ENCODE measurements at places on chromosomes 1 and 21. TPM values are rescaled to one million over a fixed set of nuclear protein-coding genes. Genes with fewer than 3 reads are reported as not detected.

- peak overlapping the region; percentile 81 for H3K27ac ChIP-seq
- H3K4me3 ChIP-seq, result no peak overlapping the region
- no peaks in the 10 kb centered on the region for H3K27me3 ChIP-seq
- H3K36me3 ChIP-seq, result no peaks in the 10 kb centered on the region
Measured at GRCh38 chr21:32448803-32449594, 36.5 kb downstream of the EVA1C start.

- H3K36me3 ChIP-seq, result no peaks in the 10 kb centered on the region
- no peaks in the 10 kb centered on the region for H3K4me1 ChIP-seq
- H3K27me3 ChIP-seq, result no peaks in the 10 kb centered on the region
- H3K4me3 ChIP-seq, result no peak overlapping the region
- no peak overlapping the region for H3K27ac ChIP-seq
Measured at GRCh38 chr1:196680107-196680506, 28.3 kb downstream of the CFH start.

- H3K27ac ChIP-seq, result no peak overlapping the region
- H3K4me3 ChIP-seq, result no peak overlapping the region
- no peaks in the 10 kb centered on the region for H3K36me3 ChIP-seq
- H3K4me1 ChIP-seq, result no peaks in the 10 kb centered on the region
- no peaks in the 10 kb centered on the region for H3K27me3 ChIP-seq
Measured at GRCh38 chr1:93056214-93056613, 22.9 kb upstream of the MTF2 start.

- no peak overlapping the region for H3K4me3 ChIP-seq
- no peaks in the 10 kb centered on the region for H3K27me3 ChIP-seq
- no peak overlapping the region for H3K27ac ChIP-seq
- no peak for DNase-seq
- H3K4me1 ChIP-seq, result peaks cover 3% of the 10 kb centered on the region
- no peaks in the 10 kb centered on the region for H3K36me3 ChIP-seq
Measured at GRCh38 chr1:201591981-201592380, 53.1 kb downstream of the NAV1 start.

DNA sequence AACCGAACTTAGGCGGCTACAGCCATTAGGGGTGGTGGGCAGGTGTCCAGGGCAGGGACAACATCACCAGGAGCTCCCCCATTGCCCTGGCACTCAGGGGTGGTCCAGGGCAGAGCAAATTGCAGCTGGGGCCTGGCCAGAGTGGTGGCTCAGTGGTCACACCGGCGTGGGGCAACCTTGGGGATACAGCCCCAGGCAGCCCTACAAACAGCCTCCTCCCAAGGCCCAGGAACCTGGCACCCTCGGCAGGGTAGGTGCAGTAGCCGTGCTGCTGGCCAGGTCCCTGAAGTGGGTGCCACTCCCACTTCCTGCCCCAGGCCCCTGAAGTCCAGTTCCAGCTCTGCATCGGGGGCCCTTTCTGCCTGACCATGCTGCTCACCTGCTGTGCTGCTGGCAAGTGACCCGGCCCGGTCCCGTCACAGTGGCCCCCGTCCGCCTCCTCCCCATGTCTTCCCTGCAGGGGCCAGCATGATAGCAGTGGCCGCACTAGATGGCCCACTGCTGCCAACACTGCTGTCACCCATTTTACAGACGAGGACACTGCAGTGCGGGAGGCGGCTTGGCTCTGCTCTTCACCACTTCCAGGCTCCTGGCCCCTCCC, 712.8 kb downstream of the MATN1 start:
- DNase-seq, result no peak
- no peaks in the 10 kb centered on the region for H3K4me1 ChIP-seq
- H3K4me3 ChIP-seq, result no peak overlapping the region
- H3K27me3 ChIP-seq, result no peaks in the 10 kb centered on the region
- H3K36me3 ChIP-seq, result no peaks in the 10 kb centered on the region

Gene ST6GALNAC3
- 2.3 TPM for total RNA-seq

Gene FMO1
- 3.1 TPM for total RNA-seq

Gene NR5A2
- total RNA-seq, result 202 TPM

Gene SLC6A17
- total RNA-seq, result 0.52 TPM

Gene CHIA
- total RNA-seq, result not detected

Gene SPATA17
- total RNA-seq, result 2.6 TPM

Gene BRDT
- total RNA-seq, result not detected

Gene ZYG11A
- total RNA-seq, result not detected

All from body of pancreas (tissue), 4 donors.